ENCODE measurements at places on chromosomes 2 and 18.

- no peak for DNase-seq
These were observed 327.6 kb upstream of the MMADHC start for GRCh38 chr2:149915151-149915550.

DNA sequence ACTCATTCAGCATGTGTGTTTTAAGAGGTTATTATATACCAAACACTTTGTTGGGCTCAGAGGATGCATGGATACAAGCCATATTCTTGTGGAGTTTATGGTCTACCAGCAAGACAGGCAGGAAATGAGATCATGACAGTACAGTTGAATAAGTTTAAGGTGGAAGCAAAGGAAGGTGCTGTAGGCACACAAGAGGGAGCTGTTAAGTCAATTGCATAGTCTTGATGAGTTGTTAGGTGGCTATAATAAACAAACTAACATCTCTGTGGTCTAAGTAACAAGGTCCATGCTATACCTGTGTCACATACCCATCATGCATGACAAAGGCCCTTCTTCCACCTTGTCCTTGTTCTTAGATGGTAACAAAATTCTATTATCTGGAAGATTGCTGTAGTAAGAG, 538.3 kb downstream of the CNTNAP5 start:
- no peak for DNase-seq

DNA sequence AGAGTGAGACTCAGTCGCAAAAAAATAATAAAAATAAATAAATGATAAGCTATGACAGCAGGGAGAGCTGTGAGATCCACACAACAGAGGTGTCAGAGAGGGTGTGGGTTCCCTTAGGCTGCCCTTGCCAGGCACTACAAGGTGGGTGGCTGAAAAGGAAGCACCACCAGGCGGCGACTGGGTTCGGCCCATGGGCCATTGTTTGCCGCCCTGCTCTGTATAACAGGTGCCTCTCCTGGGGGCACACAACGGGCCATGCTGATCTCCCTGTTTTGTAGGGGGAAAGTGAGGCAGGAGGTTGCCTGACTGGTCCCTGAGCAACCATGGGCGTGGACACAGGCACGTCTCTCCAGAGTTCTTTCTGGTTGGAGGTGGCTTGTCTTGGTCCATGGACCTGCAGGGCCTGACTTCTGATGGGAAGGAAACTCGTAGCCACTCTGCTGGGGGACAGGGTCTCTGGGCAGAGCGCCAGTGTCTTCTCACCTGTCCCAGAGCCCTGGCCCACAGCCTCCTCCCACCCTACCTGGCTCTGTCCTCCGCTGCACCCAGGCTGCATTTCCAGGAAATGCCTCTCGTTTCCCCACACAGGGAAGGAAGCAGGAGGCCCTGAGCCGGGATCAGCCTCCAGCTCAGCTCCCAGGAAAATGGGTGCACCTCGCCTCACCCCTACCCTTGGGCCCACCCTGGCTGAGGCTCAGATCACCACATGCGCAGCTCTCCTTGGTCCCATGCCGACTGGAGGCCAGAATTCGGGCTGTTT, 109.6 kb upstream of the ODC1 start:
- no peak for DNase-seq

DNA sequence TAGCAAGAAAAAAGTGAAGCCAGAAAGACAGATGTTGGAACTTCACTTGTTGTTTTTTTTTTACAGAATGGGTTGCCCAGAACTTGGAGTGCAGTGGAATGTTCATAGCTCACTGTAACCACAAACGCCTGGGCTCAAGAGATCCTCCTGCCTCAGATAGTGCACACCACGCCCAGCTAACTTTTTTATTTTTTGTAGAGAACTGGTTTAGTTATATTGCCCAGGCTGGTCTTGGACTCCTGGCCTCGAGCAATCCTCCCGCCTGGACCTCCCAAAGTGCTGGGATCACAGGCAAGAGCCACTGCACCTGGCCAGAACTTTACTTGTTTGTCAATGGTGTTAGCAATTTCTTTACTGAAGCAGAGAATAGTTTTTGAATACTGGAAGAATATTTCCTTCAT, 11.9 kb upstream of the ASPRV1 start:
- DNase-seq: no peak

DNA sequence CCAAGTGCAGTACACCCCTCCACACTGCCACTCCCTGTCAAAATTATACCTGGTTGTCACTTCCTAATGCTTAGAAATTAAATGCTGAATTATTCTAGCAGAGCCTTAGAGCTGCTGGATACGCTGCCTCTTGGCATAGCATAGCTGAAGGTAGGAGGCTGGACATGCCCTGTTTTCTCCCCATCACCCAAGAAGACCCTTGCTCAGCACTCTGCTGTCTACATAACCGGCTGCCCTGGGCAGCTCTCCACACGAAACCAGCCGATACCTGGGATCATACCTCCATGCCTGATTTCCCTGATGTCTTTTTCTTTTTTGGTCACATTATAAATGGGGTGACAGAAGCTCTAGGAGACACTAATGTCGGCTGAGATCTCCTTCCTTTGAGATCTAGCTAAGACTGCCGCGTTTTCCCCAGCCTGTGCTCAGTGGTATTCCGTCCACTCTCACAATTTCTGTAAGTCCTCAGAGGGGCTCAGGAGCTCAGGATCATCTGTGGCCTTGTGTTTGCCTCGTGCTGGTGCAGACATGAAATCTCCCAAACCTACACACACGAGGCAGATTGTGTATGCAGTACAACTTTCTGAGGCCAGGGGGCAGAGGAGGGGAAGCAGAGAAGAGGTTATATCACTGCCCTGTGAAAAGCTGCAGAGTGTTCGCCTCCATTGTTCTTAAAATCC, 13.5 kb upstream of the ZAP70 start:
- peak; percentile 87 for DNase-seq

DNA sequence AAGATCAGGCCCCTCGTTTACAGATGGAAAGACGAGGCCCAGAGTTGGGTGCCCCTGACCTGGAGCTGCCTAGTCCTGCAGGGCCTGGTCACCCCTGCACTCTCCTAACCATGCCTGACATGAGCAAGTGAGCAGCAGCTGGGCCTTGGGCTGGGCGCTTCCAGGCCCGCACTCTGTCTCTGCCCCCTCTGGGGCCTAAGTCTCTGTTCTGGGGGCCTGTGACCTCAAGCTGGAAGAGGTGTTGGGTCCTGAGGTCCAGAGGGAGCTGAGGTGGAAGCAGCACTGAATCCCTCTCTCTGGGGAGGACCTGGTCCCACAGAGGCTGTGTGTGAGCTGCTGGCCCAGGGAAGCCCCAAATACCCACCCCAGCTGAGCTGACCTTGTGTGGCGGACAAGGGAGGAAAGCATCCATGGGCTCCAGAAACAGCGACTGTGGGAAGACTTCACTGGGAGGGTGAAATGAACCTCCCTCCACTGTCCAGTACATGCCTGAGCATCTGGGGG, 46.1 kb upstream of the GPC1 start:
- DNase-seq: no peak

DNA sequence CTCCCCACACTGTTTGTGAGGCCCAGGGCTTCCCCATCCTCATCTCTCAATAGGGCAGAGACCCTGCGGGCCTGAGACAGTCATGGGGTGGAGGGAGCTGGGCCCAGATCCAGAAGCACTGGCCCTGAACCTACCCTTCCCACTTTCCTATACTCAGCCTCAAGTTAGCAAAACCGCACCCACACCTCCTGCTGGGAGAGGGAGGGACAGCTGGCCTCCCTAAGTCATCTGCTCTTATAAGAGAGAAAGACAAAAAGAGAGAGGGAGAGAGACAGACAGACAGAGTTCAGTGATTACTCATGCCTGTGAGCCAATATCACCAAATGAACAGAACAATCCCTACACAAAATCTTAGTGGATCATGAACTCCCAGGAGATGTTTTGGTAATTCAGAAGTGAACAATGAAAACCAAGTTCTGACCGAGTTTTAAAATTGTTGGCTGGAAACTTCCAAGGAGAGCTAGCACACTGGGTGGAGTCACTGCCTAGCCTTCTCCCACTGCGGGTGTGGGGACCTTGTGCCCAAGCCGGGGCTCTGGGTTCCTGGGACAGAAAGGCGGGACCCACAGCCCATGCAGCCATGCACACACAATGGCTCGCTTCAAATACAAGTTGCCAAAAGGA, 130.5 kb downstream of the PXDN start:
- DNase-seq: no peak

DNA sequence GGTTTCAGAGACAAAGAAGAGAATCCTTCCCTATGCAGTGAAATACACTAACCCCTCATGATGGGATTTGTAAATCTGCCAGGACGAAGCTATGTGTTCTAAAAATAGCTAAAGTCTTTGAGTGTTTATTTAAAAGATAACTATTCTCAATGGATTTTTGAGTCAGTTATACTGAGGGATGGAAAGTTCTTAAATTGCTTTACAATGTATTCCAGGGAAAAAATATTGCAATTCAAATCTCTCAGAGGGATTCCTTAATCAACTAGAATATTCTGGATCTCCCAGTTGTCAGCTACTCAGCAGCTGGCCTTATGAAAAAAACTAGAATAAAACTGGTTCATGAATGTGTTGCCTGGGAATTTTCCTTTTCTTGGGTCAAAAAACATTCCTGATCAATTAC, 312.4 kb downstream of the PLCL1 start:
- no peak for DNase-seq

- no peak for DNase-seq
These were observed 87.2 kb downstream of the NRP2 start for GRCh38 chr2:205769495-205769850.

DNA sequence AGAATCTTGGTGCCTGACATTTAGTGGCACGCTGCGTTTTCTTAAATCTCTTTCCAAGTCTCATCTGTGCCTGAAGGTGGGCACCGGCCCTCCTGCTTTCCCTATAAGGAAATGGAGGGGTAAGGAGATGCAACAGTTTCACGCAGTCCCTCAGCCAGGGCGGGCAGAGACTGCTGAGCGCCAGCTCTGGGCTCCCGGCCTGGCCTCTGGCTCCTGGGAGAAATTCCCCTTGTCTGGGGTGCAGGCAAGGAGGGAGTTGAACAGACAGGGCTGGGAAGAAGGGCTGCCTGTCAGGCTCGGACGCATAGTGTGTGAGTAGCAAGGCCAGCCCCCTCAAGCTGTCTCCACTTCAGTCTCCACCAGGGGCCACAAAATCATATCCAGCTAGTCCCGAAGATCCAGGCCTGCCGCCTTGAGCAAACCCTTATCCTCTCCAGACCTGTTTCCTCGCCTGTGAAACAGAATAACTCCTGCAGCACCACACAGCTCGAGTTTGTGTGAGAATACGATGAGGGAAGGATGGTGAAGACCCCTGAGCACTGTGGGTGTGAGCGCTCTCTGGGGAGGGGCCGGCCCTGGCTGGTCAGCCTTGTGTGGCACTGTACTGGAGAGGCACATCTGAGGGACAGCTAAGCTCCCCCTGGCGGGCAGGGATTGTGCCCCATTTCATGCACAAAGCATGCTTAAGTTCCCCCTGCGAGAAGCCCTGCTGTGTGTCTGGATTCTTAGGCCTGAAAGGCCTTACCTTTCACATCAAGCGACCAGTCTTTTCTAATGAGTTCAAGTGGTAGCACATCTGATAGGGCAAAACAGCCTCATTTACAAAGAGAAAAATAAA, 33.8 kb downstream of the SDC1 start:
- no peak for DNase-seq

DNA sequence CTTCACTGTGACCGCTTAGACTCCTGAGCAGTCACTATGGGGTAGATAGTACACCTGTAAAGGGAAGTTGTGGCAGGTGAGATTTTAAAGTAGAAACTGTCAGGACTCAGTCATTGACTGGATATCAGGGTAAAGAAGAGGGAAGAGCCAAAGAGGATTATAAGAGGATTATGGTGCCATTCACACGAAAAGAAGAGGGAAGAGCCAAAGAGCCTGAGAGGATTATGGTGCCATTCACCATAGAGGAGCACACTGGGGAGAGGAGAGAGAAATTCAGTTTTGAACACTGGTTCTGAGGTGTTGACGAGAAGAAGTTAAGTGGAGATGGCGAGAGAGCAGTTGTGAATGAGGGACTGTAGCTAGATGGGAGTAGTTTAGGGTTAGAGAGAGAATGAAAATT, 16.9 kb upstream of the KCNJ13 start:
- no peak for DNase-seq

DNA sequence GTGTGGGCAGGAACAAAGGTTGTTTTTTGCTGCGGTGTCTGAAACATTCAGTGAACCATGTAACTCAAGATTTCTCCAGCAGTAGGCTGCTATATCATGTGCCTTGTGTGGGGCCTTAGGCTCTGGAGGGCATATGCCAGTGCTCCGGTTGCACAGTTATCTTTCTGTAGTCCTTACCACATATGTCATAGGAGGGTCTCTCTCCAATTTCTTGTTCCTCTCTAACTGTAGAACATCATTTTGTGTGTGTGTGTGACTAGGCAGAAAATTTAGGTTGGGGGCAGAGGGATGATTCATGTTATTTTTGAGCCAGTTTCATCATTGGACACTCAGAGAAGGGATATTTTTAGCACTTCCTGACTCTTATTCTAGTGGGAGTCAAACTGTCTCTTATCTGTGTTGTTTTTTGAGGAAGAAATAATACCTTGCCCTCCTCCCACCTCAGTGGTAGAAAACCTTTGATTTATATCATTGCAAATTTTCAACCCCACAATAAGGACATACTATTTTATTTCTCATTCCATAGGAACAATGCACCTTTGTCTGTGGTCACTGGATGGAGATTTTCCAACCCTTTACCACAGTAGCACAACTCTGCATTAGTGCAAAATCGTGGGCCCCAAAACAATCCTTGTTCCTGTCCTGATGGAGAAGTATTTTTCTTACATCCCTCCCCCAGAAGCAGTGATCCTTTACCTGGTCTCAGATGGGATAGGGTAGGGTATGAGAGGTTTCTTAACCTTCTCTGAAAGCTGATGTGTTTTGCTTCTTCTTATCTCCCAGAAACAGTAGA, 113.9 kb downstream of the CCDC74A start:
- DNase-seq: peak; percentile 96

GRCh38 chr2:119826370-119826961, 66.7 kb downstream of the PTPN4 start:
- DNase-seq: peak; percentile 66

DNA sequence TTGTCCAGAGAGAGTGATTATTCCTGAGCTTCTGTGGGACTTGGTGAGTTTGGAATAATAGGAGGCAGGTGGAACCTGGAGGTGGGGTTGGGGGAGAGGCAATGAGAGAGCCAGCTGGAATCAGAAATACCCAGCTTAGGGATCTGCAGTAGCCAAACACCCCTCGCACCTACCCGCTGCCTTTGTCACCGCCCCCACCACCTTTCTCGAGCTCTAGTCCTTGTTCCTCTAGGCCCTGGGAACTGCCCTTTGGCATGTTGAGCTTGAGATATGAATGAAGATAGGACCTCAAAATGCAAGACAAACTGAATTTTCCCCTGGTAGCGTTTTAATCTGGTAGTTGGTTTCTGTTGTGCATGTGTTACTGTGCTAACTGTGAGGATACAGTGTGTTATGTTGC, 242.9 kb downstream of the PTPRM start:
- DNase-seq: no peak
